ENCODE measurements at places on chromosomes 7 and 10.

DNA sequence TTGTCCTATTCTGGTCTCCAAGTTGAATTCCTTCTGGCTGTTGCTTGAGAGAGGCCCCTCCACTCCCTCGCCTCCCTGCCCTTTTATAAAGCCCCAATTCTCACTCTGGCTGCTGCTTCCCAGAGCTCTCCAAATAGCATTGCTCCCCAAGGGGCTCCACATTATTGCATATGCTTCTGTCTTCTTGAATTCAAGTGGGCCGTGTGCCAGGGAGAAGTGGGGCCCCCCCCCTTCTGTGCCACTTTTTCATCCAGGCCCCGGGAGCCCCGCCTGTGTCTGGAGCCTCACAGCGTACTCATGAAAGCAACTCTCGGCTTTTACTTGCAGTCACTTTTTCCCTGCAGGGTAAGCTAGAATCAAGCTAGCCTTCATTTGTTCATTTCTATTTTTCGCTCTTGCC is 265.1 kb downstream of the CCSER2 start:
- DNase-seq = peak; percentile 44

DNA sequence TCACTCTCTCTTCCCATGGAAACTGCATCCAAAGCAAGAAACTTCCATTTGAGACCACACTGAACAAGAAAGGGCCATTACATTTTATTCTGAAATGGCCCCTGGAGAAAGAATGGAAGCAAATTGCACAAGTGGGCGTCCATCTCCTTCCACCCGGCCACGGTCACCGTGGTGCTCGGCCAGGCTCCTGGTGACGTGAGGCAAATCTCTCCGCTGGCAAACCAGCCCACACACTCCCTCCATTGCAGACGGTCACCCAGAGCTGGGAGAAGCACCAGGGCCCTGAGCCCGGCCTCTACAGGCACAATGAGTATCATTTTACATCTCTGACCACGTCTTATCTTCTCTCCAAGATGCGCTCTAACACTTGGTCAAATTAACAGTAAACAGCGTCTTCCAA is 126.1 kb upstream of the FAM20C start:
- DNase-seq = no peak

GRCh38 chr7:91325726-91326125 is 61.5 kb downstream of the FZD1 start:
- DNase-seq = no peak

DNA sequence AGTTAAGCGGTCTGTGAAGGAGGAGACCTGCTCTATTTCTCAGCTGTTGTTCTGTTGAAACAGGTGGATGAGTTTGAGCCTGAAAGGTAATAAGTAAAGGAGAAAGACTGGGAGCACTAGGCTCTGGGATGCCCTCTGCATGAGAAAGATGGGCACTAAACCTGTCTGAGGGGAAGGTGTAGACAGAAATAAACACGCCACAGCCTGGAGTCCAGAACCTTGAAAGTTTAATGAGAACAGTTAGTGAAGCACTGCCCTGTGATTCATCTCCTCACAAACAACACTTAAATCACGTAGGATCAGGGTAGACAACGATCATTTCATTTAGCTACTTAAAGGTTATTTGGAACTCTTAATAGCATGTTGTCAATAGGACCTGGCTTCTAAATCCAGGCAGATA is 193.1 kb downstream of the PHTF2 start:
- DNase-seq = no peak

DNA sequence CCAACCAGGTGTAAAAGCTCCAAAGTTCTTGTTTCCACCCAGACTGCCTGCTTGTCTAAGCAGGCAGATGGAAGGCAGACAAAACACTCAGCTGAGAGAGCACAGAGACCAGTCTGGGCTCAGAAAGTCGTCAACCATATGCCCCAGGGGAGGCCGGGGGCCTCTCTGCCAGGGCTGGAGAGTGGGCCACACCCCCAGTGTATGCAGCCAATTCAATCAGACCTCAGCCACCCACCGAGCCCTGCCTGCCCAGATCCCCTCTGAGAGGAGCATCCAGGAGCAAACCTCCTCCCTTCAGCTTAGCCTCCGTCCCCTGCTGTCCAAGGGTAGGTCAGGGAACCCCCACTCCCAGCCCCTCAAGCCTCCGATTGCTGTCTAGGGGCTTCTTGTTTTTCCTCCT is 196.3 kb downstream of the LSM5 start:
- DNase-seq = no peak

GRCh38 chr10:122140941-122141623 is 130.0 kb upstream of the BTBD16 start:
- peak; percentile 77 for DNase-seq

DNA sequence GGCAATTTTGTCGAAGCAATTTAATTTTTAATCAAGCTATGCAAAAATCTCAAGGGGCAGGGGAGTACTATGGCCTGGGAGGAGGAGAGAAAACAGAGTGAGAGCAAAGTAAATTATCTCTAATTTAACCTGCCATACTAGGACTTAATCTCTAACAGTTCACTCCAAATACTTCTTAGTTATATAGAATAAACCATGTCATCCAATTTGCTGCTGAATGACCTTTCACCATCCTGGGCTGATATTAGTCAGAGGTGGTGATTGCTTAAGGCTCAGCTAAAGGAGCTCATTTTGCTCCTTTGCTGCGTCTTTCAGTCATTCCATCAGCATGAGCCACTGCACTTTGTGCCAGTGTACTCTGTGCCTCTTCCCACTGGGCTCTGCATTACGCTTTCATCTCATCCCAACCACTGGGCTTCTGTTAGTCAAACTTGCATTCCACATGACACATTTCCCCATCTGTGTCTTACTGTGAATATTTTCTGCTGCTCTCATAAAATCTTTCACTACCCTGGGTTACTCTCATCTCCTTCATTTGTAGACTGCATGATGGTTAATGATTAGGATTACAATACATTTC is 84.3 kb downstream of the CD36 start:
- no peak for DNase-seq

DNA sequence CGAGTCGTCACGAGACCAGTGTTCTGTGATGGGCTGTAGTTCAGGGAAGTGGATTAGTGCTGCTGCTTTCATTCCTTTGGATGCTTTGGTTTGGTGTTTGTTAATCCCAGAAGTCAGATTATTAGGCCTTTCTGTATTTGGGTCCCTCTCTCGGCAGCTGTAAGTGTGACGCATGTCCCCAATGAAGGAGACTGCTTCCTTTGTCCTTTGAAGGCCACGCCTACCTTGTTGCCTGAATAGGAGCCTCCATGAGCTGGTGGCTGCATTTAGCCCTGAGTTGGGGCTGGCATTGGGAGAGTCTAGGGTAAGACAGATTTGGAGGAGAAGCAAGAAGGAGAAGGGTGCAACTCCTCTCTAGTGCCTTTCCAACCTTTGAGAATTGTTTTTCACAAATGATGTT is 34.5 kb downstream of the DOCK1 start:
- DNase-seq = no peak

All from tongue (tissue), 3 donors.